ENCODE measurements at places on chromosomes 12 and 14.

GRCh38 chr12:109502332-109502731 is 24.9 kb downstream of the UBE3B start:
- DNase-seq: no peak

DNA sequence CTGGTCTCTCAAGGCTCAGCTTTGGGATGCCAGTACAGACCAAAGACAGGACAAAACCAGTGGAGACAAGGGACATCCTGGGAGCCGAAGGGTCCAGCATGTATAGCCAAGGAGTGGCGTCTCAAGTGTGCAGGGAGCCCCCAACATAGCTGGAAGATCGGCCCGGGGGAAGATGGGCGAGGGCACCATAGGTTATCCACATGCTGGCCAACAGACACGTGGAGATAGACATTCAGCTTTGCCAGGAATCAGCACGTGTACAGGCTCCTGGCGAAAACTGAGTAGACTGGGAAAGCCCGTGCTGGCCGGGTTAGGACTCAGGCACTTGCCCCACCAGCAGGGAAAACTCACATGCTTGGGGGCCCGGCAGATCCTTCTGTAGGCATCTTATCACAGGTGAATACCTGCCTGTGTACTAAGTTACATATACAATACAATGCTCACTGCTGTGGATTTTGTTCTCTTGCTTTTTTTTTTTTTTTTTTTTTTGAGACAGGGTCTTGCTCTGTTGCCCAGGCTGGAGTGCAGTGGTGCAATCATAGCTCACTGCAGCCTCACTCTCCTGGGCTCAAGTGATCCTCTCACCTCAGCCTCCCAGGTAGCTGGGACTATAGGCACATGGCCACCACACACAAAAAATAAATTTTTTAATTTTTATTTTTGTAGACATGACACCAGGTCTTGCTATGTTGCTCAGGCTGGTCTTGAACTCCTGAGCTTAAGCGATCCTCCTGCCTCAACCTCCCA is 5.6 kb upstream of the ANKRD9 start:
- no peak for DNase-seq

DNA sequence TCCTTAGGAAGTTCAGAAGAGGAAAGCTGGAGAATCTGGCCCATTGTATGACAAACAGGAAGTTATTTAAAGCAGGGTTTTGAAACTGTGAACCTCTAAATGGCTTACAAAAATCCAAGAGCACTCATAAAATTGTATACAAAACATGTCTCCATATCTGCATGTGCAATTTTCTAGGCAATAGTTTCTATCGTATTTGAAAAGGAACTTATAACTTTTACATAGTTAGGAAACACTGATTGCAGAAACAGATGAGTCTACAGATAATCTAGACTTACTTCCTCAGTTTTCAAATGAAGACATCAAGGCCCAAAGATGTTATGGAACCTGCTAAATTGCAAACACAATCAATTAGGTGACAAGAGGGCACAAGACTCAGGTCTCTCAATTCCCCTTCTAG is 53.3 kb upstream of the ETV6 start:
- DNase-seq: no peak

- no peak for DNase-seq
Measured at GRCh38 chr12:114694436-114695304, 10.7 kb upstream of the TBX3 start.

DNA sequence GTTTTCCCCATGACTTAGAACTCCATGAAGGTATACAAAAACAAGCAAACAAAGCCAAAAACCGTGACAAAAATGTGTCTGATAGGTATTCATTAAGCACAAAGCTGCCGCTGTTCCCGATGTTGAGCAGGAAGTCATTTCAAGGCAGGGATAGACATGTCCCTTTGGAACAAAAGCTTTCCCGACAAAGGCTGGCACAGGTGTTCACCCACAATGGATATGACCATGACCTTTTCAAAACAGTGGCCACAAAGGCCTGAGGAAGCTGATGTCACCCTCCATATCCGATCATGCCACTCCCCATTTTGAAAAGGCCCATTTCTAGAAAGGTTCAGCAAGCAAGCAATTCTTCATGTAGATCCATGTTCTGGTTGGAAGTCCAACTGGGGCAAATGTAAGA is 279.1 kb downstream of the BTG1 start:
- no peak for DNase-seq

DNA sequence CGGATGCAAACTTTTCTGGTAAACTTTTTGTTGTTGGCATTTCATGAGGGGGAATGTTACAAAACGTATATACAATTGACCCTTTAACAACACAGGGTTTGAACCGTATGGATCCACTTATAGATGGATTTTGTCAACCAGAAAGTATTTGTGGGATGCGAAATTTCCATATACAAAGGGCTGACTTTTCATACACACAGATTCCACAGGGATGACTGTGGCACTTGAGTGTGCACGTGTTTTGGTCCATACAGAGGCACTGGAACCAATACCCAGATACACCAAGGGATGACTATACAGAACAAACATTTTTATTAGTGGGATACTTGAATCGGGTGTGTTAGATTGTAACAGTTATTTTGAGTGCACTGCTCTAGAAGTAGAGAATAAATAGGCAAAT is 29.8 kb upstream of the CCT2 start:
- DNase-seq: peak; percentile 84

- no peak for DNase-seq
Measured at GRCh38 chr14:64703395-64704142, 655 bp upstream of the PLEKHG3 start.

- no peak for DNase-seq
Measured at GRCh38 chr14:22280497-22281316, 308.3 kb downstream of the DAD1 start.

DNA sequence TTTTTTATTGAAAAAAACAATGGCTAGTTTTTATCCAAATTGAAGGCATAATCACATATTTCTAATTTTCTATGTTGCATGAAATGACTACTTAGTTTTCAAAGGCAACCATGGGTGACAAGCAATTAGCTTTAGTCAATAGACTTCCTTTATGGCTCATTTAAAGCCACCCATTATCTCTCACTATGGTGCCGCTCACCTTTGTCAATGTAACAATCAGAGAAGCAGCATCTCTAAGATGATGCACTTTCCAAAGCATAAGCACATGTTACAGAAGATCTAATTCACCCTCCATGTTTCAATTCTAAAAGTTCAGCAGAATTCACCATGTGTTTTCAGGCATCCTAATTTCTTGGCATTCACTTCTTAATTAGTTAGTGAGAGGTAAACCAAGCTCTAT is 166.6 kb upstream of the RPL10L start:
- DNase-seq: no peak

DNA sequence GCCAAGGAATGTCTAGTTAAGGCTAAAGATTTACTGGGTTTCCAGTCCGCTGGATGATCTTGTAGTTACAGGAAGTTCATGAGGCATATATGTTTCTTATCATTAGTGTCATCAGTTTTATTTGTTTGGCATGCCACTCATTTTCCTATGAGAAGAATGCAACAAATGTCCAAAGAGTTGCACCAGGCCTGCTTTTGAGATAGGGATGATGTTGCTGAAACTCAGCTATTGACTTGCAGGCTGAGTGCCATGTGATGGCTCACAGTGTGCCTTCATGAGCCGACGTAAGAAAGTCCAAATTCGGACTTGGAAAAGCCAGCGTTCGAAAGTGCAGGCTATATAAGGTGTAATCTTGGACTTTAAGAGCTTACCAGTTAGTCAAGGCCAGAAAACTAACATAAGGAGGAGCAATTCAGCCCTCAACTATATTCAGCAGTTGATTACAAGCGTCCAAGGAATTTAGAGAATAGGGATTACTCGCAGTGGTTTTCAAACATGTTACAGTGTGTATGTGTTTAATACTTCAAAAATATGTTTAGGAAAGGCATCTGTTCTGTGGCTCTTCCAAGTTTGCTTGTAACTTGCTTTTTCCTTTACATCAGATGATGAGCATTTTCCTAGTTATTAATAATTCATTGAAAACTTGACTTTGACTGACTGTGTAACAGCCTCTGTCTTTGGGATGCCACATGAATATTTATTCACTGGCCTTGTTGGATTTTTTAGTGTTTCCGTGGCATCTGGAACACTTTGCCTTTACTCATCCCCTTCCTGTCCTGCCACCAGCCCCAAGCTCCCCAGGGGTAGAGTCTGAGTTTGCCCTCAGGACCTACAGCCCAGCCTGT is 101.3 kb downstream of the LGMN start:
- DNase-seq: peak; percentile 94

- no peak for DNase-seq
Measured at GRCh38 chr14:30283822-30284446, 275.0 kb upstream of the G2E3 start.

- no peak for DNase-seq
Measured at GRCh38 chr12:8011331-8011730, 21.2 kb upstream of the FOXJ2 start.

DNA sequence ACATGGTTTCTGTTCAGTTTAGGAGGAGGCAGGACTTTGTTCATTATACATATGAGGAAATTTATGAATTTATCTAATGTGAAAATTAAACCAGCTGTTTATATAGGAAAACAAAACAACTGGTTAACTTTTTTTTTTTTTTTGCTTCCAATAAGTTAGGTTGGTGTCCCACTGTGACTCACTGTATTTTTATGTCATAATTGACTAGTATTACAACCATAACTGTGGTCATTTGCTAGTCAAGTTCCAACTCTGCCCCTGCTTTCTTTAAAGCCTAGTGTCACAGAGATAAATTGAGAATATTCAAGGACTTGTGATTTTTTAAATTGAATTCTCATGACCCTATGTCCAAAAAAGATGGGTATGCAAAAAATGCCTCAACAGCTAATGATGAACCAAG is 227.7 kb downstream of the BCAT1 start:
- no peak for DNase-seq

- DNase-seq: no peak
Measured at GRCh38 chr12:131855521-131856142, 27.4 kb downstream of the MMP17 start.

DNA sequence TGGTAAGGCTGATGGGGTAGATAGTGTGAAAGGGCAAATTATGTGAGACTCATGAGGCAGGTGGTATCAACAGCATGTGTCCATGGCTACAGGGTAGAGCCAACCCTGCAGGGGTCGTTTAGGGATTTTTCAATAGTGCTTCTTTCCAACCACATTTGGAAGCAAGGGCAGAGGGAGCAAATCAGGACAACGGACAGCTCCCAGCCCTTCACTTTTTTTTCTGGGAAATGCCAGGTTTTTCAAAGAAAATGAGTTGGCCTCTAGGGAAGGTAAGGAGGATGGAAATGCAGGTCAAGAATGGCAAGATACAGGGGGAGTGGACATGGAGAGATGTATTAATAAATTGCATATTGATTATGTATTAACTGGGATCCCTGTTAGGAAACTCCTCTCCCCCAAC is 4.9 kb upstream of the CMA1 start:
- DNase-seq: no peak

GRCh38 chr14:56295743-56296142 is 177.5 kb downstream of the PELI2 start:
- DNase-seq: no peak

GRCh38 chr14:100609331-100609870 is 22.2 kb upstream of the BEGAIN start:
- DNase-seq: no peak

DNA sequence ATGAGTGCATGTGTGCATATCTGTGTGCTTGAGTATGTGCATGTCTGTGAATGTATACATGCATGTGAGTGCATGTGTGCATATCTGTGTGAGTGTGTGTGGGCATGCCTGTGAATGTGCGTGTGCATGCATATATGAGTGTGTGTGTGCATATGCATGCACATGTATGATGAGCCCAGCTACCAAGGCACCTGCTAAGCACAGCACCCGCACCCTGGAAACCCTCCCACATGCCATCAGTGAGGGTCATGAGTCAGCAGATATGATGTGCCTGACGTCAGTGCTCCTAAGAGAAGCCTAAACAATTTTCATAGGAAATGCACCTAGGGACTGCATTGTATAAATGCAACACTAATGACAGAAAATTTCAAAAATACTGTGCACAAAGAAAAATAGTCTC is 151.1 kb downstream of the KIF26A start:
- DNase-seq: no peak

GRCh38 chr12:110280392-110280778 is 662 bp upstream of the ATP2A2 start:
- no peak for DNase-seq

DNA sequence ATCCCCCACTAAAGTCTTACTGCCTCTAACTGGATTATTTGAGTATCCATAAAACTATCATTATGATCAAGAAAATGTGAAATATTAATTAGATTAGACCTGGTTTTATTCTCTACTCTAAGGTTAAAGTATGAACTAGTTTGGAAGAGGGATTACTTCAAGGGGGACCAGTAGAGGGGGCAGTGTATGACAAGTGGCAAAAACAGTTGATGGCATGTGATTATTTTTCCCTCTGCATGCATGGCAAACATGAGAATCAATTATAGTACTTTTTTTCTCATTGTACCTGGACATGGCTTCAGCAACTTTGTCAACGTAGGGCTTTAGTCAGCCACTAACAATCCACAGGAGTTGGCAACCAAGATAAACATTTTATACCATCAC is 145.0 kb upstream of the SLC38A2 start:
- no peak for DNase-seq

- peak; percentile 49 for DNase-seq
Measured at GRCh38 chr14:31205681-31206535, 1.7 kb downstream of the HECTD1 start.

DNA sequence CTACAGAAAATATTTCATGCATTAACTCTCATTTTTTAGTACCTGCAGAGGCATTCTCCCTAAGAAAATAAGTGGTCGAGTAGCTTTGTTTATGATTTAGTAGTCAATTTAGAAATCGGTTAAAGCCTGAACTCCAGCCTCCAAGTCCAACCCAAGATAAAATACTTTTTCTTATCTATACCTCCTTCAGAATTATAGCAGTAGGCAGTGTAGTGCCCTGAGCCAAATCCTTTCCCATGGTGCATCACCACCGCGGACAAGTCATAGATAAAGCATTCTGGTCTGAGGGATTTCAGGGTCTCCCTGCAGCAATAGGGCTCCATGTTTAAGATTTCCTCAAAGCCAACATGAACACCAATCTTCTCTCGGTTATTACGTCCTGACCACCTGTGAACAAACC is 30.5 kb downstream of the USP44 start:
- DNase-seq: no peak

- no peak for DNase-seq
Measured at GRCh38 chr14:22383515-22384166, 205.4 kb downstream of the DAD1 start.

DNA sequence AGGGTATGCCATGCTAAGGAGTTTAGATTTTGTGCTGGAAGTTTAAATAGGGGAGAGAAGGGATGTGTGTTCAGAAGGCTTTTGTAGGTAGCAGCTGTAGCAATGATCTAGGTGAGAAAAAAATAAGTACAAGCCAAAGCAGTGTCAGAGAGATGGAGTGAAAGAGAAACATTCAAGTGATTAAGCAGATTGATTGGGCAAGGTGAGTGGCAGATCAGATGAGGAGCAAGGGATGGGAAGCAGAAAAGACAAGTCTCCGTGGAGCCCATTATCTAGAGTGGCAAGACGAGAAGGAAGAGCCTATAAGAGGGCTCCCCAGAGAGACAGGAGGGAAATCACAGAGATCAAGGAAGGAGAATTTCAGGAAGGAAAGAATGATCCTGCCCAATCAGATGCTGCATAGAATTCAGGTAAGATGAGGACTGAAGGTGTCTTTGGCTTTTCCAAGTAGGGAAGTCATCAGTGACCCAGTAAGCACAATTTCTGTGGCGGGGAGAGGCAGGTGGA is 133.5 kb downstream of the ETV6 start:
- DNase-seq: no peak

GRCh38 chr12:124147575-124147974 is 147.3 kb upstream of the RFLNA start:
- DNase-seq: no peak

- peak; percentile 90 for DNase-seq
Measured at GRCh38 chr14:55107766-55108554, 21.1 kb upstream of the LGALS3 start.

- DNase-seq: no peak
Measured at GRCh38 chr12:48329199-48329939, 21.4 kb downstream of the ZNF641 start.

All from BJ (cell line).